Activated T-cell treated with anti-CD3 and anti-CD28 coated beads, Interleukin-2, amount 50 U/mL, for 72 hours (primary cell): ENCODE measurements at places on chromosomes 13 and 19. TPM values are rescaled to one million over a fixed set of nuclear protein-coding genes. Genes with fewer than 3 reads are reported as not detected.

DNA sequence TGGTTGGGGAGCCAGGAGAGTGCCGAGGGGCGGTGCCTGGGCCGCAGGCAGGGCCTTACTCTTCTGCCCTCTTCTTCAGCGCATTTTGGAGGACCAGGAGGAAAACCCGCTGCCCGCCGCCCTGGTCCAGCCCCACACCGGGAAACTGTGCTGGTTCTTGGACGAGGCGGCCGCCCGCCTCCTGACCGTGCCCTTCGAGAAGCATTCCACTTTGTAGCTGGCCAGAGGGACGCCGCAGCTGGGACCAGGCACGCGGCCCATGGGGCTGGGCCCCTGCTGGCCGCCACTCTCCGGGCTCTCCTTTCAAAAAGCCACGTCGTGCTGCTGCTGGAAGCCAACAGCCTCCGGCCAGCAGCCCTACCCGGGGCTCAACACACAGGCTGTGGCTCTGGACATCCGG, 9.4 kb downstream of the PGLS start:
- DNase-seq = no peak

GRCh38 chr19:5309438-5310204, 31.0 kb downstream of the PTPRS start:
- DNase-seq = no peak

GRCh38 chr13:47399599-47399998, 502.7 kb upstream of the HTR2A start:
- DNase-seq = no peak

- DNase-seq = no peak
Observed at GRCh38 chr13:93290503-93290902, 63.9 kb downstream of the GPC6 start.

GRCh38 chr13:100179276-100179675, 90.4 kb downstream of the PCCA start:
- no peak for DNase-seq

- DNase-seq = no peak
Observed at GRCh38 chr13:29858667-29859066, 8.2 kb upstream of the UBL3 start.

- no peak for DNase-seq
Observed at GRCh38 chr13:39603424-39603947, 493 bp upstream of the LHFPL6 start.

DNA sequence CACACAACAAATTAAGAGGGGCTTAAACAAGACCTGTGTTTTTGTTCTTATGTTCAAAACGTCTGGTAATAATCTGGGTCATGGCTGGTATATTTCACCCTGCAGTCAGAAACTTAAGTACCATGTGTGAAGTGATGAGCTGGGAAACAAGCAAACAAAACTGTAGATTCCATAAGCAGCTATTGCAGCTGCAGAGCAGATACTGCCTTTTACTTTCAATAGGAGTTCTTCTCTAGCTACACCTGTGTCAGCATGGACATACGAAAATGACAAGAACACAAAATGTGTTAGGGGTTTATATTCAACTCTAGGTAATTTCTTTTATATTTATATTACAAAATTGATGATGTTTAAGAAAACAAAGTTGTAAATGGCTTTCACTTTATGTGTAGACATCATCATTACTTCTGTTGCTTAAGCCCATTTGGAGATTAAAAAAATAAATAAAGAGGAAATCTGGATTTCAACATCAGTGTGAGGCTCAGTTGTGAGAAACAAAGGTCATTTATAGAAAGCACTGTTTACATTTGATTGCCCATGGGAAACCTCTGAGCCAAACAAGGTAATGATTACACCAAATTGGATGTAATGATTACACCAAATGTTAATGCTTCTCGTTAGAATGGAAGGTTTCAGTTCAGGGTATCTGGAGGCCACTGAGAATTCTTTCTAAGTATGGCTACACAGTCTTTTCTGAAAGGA, 451.0 kb upstream of the SLC10A2 start:
- DNase-seq = no peak

- no peak for DNase-seq
Observed at GRCh38 chr13:51246025-51246417, 23.8 kb downstream of the FAM124A start.

DNA sequence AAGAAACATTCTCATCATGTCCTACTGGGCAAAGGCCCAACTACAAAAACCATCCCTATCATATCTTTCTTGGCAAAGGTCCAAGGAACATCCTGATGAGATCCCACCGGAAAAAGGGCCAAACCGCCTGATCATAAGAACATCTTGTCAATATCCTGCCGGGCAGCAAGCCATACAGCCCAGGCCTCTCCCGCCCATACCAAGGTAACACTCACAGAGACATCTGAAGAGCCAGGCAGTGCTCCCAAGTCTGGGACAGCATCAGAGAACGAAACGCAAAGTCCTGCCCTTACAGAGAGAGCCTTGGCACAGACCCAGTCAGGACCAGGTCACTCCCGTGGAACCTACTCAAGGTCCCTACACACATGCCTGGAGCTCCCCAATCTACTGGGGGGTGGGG, 18.5 kb upstream of the ZNF331 start:
- no peak for DNase-seq

DNA sequence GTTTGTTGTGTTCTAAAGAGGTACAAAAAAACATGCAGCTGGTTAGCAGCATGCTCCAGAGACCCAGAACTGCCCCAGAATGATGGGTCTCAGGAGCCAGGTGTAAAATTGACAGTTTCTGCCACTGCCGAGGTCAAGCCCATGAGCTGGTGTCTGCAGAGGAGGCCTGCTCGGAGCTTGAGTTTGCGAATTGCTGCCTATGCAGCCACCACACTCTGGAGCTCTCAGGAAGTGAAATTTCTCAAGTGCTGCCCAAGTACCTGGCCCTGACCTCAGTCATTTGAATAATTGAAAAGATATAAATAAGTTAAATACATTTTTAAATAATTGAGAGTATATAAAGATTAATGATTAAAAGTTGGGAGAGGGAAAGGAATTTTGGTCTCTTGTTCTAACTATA, 66.4 kb downstream of the ZAR1L start:
- no peak for DNase-seq

- DNase-seq = no peak
Observed at GRCh38 chr13:56247692-56248091, 893.0 kb upstream of the PRR20A start.

GRCh38 chr19:6204212-6204611, 68.7 kb downstream of the ACSBG2 start:
- no peak for DNase-seq

DNA sequence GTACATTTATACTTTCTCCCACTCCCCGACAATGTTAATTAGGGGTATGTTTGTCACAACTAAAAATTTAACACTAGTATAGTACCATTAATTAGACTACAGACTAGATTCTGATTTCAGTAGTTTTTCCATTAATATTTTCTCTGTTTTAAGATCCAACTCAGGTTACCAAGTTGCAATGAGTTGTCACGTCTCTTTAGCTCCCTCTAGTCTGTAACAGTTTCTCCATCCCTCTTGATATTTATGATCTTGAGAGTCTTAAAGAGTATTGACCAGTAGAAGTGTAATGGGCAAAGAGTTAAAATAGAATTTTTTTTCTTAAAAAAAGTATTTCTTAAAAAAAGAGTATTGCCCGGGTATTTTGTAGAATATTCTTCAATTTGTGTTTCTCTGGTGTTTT, 598.1 kb downstream of the TBC1D4 start:
- DNase-seq = no peak

GRCh38 chr13:34208336-34208735, 390.4 kb downstream of the RFC3 start:
- no peak for DNase-seq

GRCh38 chr13:83732755-83733154, 149.5 kb downstream of the SLITRK1 start:
- no peak for DNase-seq

GRCh38 chr13:32828711-32829110, 187.5 kb upstream of the KL start:
- DNase-seq = no peak

- no peak for DNase-seq
Observed at GRCh38 chr13:43846496-43847158, 32.9 kb downstream of the CCDC122 start.

GRCh38 chr13:44401577-44401976, 28.0 kb downstream of the SERP2 start:
- no peak for DNase-seq

- no peak for DNase-seq
Observed at GRCh38 chr13:47908197-47908902, 92.7 kb downstream of the SUCLA2 start.

DNA sequence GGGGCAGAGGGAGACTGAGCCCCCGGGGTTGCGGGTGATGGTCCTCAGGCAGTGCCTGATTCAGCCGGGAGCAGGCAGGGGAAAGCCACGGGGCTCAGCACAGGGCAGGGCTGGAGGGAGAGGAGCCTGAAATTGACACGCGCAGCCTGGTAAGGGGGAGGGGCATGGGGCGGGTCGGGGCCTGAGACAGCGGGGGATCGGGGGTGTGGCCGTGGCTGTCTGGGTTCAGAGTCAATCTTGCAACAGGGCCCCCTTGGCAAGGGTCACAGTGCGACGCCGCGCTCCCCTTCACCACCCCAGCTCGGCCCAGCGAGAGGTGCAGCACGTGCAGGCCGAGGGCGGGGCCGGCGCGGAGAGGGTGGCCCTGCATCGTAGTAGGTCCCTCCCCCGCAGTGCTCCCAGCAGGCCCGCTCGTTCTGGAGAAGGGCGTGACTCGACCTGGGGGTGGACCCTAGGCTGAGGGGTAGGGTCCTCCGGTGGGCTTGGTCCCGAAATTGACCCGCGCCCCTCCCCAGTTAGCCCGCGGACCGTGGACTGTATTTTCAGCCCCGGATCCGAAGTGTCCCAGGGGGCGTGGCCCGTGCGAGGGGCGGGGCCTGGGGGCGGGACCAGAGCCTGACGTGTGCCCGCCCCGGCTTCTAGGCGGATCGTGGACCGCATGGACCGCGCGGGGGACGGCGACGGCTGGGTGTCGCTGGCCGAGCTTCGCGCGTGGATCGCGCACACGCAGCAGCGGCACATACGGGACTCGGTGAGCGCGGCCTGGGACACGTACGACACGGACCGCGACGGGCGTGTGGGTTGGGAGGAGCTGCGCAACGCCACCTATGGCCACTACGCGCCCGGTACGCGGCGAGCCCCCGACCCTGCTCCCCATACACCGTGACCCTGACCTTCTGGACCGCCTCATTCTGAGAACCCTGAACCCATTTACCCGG, 6.0 kb downstream of the RCN3 start:
- peak; percentile 90 for DNase-seq

GRCh38 chr13:24097064-24097463, 63.5 kb upstream of the SPATA13 start:
- DNase-seq = peak; percentile 67

- DNase-seq = peak; percentile 85
Observed at GRCh38 chr13:99176309-99177276, 24.1 kb upstream of the UBAC2 start.

DNA sequence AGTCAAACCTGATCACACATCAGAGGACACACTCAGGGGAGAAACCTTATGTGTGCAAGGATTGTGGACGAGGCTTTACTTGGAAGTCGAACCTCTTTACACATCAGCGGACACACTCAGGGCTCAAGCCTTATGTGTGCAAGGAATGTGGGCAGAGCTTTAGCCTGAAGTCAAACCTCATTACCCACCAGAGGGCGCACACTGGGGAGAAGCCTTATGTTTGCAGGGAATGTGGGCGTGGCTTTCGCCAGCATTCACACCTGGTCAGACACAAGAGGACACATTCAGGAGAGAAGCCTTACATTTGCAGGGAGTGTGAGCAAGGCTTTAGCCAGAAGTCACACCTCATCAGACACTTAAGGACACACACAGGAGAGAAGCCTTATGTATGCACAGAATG, 8.2 kb upstream of the ZNF527 start:
- no peak for DNase-seq

GRCh38 chr13:90307136-90307535, 1040.4 kb upstream of the MIR17HG start:
- DNase-seq = no peak

DNA sequence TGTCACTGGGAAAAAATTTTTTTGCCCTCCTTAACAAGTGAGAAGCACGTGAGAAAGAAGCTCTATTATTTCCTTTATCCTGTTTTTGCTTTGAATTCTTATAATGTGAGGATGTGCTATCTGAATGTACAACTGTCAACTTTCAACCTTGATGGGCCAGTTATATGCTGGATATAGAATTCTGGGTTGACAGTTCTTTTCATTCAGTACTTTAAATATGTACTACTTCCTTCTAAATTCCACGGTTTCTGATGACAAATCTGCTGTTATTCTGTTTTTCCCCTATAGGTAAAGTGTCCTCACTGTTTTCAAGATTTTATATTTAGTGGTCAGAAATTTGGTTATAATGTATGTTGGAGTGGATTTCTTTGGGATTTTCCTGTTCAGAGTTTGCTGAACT, 29.9 kb downstream of the ZDHHC20 start:
- no peak for DNase-seq

DNA sequence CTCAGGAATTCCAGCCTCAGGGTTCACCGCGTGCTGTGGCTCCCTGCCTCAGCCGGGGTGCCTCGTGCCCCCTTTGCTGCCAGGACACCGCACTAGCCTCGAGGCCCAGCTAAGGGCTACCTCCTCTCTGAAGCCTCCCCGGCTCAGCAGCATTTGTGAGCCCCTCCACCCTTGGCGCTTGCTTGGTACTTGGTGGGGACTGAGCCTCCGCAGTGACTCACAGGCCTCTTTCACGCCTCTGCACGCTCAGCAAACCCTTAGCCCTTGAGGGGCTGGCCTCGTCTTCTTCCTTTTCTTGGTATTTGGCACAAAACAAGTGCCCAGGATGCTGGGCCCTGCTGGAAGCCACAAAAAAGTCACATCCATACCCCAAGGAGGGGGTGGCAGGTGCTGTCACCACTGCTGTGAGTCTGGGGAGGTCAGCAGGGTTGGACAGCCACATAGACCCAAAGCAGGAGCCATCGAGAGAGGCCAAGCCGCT, 85.4 kb upstream of the TM9SF2 start:
- peak; percentile 83 for DNase-seq

- no peak for DNase-seq
Observed at GRCh38 chr19:50437862-50438449, 5.3 kb downstream of the MYBPC2 start.

- no peak for DNase-seq
Observed at GRCh38 chr13:40502236-40502635, 164.2 kb downstream of the FOXO1 start.

SMIM44 gene
- total RNA-seq = not detected

PSG6 gene
- not detected for total RNA-seq

SPACA4 gene
- total RNA-seq = not detected

ZNF296 gene
- 5.1 TPM for total RNA-seq

CKM gene
- total RNA-seq = not detected

THSD8 gene
- total RNA-seq = 23.7 TPM

BRSK1 gene
- 19.6 TPM for total RNA-seq

FAM216B gene
- not detected for total RNA-seq

NMRK2 gene
- total RNA-seq = not detected

ZNF571 gene
- total RNA-seq = 9.4 TPM

PCDH8 gene
- total RNA-seq = not detected

ITPKC gene
- 15.1 TPM for total RNA-seq

TUBA3C gene
- total RNA-seq = not detected

TMEM238 gene
- total RNA-seq = 7.5 TPM

ELANE gene
- not detected for total RNA-seq

COL4A2 gene
- total RNA-seq = not detected

FBN3 gene
- total RNA-seq = not detected

AMH gene
- total RNA-seq = 4.6 TPM
